ENCODE measurements at places on chromosomes 5 and 9. TPM values are rescaled to one million over a fixed set of nuclear protein-coding genes. Genes with fewer than 3 reads are reported as not detected.
A peak's percentile ranks its signal among the peaks of the same experiment; 100 is the strongest.

GRCh38 chr5:80959768-80960442 is at the start of gene RASGRF2:
RASGRF2 (plus strand) TSS chr5:80960363; CDS start chr5:80960739, 376 bp downstream.
- peak within 1 kb of the TSS; percentile 85 for H3K4me3 ChIP-seq
- H3K36me3 ChIP-seq, result peaks cover 5% of the 10 kb centered on the region
- no peak for DNase-seq
- H3K27ac ChIP-seq, result peak within 1 kb of the TSS; percentile 15
- H3K27me3 ChIP-seq, result peaks cover 40% of the 10 kb centered on the region

- no peak overlapping the region for H3K4me3 ChIP-seq
- no peak overlapping the region for H3K27ac ChIP-seq
- no peaks in the 10 kb centered on the region for H3K36me3 ChIP-seq
- peaks cover 7% of the 10 kb centered on the region for H3K4me1 ChIP-seq
- H3K27me3 ChIP-seq, result peaks cover 8% of the 10 kb centered on the region
- no peak for DNase-seq
Measured at GRCh38 chr9:32344551-32345182, 39.8 kb upstream of the ACO1 start.

- DNase-seq, result no peak
- H3K27me3 ChIP-seq, result no peaks in the 10 kb centered on the region
Measured at GRCh38 chr9:80020530-80020929, 448.8 kb downstream of the TLE4 start.

DNA sequence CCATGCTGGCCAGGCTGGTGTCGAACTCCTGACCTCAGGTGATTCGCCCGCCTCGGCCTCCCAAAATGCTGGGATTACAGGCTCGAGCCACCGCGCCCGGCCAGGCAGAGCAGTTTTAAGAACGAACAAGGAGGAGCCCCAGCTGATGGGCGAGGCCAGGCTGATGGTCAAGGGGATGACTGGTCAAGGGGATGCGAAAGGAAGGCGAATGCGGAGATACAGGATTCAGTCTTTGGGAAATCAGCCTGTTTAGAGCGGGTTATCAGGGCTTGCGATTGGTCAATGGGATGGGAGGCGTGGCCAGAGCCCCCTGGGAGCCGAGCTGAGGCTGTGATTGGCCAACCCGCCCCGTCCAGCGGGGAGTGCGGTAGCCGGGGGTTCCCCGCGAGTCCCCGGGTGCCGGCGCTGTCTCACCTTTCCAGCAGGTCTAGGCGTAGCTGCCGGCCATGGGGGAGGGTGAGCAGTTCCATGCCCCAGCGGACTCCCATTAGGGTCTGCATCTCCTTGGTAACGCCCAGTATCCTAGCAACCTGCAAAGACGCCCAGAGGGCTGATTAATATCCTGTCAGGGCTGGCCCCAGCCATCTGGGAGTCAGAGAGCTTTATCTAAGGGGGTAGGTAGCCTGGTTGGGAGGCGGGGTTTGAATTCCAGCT is 7.5 kb upstream of the TOR2A start:
- H3K36me3 ChIP-seq, result no peaks in the 10 kb centered on the region
- H3K4me3 ChIP-seq, result peak overlapping the region; percentile 84
- peaks cover 11% of the 10 kb centered on the region for H3K27me3 ChIP-seq
- H3K27ac ChIP-seq, result peak overlapping the region; percentile 56
- H3K4me1 ChIP-seq, result peaks cover 10% of the 10 kb centered on the region

GRCh38 chr9:91809581-91810285 is 140.3 kb downstream of the ROR2 start:
- H3K27me3 ChIP-seq, result peaks cover 4% of the 10 kb centered on the region
- H3K36me3 ChIP-seq, result peaks cover 3% of the 10 kb centered on the region
- no peak overlapping the region for H3K27ac ChIP-seq
- DNase-seq, result no peak
- peaks cover 48% of the 10 kb centered on the region for H3K4me1 ChIP-seq

DNA sequence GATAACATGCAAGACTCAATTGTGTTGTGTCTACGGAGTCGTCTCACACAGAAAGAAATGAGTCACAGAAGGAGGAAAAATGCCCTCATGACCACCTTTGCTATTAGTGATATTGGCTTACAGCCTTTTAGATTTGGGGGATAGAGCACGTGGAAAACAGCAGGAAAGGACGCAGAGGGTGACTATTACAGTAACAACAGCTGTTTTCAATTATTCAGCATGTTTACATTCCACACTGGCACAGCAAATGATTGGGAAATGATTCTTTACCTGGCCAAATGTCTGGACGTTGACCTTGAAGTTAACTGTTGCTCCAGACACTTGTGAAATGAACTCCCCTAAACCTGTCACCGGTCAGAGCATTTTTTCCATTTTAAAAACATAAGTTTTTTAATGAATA is 46.8 kb downstream of the APTX start:
- H3K36me3 ChIP-seq, result peaks cover 11% of the 10 kb centered on the region
- H3K27ac ChIP-seq, result no peak overlapping the region
- no peaks in the 10 kb centered on the region for H3K27me3 ChIP-seq
- H3K4me1 ChIP-seq, result peaks cover 11% of the 10 kb centered on the region

GRCh38 chr5:117394506-117395157 is 820.0 kb upstream of the SEMA6A start:
- H3K36me3 ChIP-seq, result no peaks in the 10 kb centered on the region
- no peak for DNase-seq
- no peaks in the 10 kb centered on the region for H3K27me3 ChIP-seq
- no peaks in the 10 kb centered on the region for H3K4me1 ChIP-seq

- no peaks in the 10 kb centered on the region for H3K27me3 ChIP-seq
- no peak overlapping the region for H3K27ac ChIP-seq
- no peak overlapping the region for H3K4me3 ChIP-seq
- H3K36me3 ChIP-seq, result no peaks in the 10 kb centered on the region
Measured at GRCh38 chr5:60277941-60278340, 384.4 kb upstream of the PDE4D start.

DNA sequence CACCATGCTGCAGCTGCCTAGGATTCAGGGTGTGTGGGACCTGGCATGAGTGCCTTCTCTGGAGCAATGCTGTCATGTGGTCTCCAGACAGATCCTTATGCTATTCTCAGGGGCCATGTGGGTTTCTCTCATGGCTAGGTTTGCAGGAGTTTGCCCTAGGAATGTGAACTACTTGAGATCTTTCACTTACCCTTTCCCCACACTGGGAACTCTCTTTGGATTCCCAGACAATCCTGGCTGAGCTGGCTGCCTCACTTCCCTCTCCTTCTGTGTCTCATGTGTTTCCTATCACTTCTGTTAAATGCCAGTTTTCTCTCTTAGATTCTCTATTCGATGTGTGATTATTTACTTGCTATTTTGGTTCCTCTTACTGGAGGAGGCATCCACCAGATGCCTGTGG is 270.2 kb upstream of the RASA1 start:
- no peak overlapping the region for H3K27ac ChIP-seq
- H3K36me3 ChIP-seq, result no peaks in the 10 kb centered on the region
- no peak for DNase-seq
- H3K4me1 ChIP-seq, result no peaks in the 10 kb centered on the region
- H3K4me3 ChIP-seq, result no peak overlapping the region

DNA sequence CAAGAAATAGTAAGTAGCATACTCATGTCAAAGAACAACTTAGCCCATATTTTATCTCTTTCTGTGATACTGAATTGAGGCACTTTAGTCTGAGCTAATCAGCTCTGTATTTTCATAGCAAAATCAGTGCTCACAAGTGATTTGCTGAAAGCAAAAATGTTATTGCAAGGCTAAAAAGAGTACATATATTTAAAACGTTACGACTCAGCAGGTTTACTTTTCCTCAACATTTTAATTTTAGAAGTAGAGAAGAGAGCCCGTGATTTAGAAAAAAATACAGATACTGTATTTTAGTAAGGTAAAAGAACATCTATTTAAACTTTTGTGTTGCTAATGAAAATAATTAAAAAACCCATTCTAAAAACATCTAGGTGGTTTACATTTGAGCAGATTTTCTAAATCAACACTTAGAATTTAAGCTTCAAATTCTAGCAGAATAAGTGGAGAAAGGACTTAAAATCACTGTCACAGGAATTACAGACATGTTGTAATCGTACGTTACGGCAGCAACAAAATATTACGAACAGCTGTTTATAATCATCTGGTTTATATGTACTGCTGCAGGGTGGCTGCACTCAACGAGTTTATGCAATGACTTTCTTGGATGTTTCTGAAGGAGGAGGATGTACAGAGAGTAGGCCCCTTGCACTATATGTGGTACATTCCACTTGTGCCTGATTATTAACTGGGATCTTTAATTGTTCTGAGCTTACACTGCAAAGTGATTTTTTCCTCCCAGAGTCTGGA is 20.1 kb downstream of the SREK1 start:
- no peaks in the 10 kb centered on the region for H3K27me3 ChIP-seq
- peaks cover 28% of the 10 kb centered on the region for H3K36me3 ChIP-seq
- no peak for DNase-seq

DNA sequence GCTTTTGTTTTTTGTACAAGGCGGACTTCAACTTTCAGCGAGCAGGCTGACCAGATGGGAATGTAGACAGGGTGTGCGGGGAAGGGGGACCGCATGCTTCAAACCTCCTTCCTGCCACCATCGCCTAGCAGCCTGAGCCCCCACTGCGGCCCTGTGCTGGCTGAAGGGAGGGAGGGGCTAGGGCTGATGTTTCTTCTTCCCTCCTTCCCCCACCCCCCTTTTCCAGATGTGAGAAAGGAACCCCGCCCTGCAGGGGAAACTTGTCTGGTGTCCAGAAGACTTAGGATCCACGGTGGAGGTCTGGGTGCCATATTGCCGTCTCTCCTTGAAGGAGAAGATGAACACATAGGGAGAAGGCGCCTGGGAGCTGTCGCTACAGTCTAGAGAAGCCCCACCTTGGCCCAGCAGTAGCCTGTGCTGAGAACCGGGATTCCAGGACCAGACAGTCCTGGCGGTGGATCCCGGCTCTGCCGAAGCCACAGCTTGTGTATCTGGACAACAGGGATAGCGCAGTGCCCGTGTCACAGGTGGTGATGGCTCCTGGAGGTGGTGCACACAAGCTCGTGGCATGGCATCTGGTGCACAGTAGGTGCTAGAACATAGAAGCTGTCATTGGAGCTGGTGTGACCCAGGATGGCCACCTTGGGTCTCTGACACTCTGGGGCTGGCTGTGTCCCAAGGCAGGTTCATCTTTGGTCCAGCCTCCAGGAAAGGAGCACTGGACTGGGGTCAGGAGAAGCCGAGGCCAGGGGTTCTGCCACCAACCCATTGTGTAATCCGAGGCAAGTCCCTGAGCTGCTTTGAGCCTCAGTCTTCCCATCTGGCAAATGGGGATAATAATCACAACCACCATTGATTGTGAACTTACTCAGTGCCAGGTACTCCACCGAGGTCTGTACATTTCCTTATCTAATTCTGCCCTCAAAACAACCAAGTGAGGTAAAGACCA is 205.6 kb downstream of the C9orf50 start:
- H3K4me1 ChIP-seq, result peaks cover 29% of the 10 kb centered on the region
- H3K27me3 ChIP-seq, result no peaks in the 10 kb centered on the region
- peak overlapping the region; percentile 98 for H3K27ac ChIP-seq

DNA sequence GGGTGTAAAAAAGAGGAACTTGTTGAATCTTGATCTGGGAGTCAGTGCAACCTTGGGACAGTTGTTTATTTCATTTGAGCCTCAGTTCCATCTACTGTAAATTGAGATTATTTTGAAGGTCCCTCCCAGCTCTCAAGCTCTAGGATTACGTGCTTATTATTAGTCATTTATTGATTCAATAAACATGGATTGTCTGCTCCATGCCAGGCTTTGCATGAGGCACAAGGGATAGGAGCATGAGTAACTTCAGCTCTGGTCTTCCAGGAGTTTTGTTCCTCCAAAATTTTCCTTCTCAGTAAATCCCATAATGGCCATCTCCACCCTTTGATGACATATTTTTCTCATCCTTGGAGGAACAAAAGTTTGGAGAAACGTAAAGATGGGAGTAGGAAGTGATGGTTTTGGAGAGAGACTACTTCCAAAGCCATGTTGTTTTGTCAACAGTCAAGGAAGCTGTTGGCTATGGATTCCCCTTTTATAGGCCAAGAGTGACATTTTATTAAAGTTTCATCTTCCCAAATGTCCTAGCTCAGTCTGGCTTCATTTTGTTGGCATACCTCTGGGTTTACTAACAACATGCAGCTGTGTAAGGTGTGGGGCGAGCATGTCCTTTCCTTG is 244.6 kb downstream of the DMRT2 start:
- no peak for DNase-seq
- peaks cover 20% of the 10 kb centered on the region for H3K27me3 ChIP-seq
- H3K4me3 ChIP-seq, result no peak overlapping the region
- H3K4me1 ChIP-seq, result no peaks in the 10 kb centered on the region

- DNase-seq, result no peak
- H3K4me3 ChIP-seq, result no peak overlapping the region
- peaks cover 29% of the 10 kb centered on the region for H3K36me3 ChIP-seq
- no peaks in the 10 kb centered on the region for H3K27me3 ChIP-seq
- H3K4me1 ChIP-seq, result peaks cover 12% of the 10 kb centered on the region
Measured at GRCh38 chr5:40790947-40791593, 7.1 kb downstream of the PRKAA1 start.

Gene KIF4B
- total RNA-seq, result 0.14 TPM

Gene SOHLH1
- total RNA-seq, result not detected

Gene CCL28
- total RNA-seq, result not detected

Gene SERINC5
- total RNA-seq, result 59.0 TPM

Measured in type B pancreatic cell (in vitro differentiated cells).